ENCODE measurements at places on chromosomes 4 and X.

- DNase-seq = peak; percentile 24
These were observed 113.1 kb upstream of the INPP4B start for GRCh38 chr4:142959173-142959572.

DNA sequence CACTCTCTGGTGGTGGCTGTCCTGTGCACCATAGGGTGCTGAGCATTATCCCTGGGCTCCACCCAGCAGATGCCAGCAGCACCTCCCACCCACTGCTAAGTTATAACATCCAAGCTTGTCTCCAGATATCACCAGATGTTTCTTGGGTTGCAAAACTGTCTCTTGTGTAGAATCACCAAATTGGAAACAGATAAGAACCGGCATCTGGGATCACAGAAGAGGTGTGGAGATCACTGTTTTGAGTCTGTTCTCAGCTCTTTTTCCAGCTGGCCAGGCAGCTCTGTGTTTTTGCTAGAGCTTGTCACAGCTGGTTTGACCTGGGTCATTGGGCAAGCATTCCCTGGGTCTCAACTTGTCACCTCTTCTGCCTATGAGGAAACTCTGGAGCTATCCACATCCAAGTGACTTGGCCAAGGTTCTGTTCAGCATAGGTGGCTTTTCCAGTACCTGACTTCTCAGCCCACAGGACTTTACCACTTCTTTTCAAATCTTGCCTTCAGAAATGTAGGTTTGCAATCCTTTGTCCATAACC, 15.3 kb upstream of the PUDP start:
- DNase-seq = no peak

DNA sequence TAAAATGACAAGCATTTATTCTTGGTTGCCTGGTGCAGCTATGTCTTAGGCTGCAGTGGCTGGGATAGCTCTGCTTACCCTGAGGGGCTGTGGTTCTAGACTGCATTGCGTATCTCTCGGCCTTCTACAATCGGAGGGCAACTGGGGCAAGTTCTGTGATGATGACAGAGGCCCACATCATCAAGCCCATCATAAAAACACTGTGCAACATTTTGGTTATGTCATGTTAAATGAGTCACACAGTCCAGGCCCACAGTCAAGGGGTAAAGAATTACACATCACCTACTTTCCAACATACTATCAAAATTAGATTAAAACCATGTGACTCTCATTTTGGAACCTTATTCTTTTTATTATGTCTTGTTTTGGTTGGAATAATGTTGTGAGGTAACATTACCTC, 120.2 kb upstream of the GUCY1A1 start:
- no peak for DNase-seq

- DNase-seq = no peak
These were observed 121.0 kb upstream of the RASGEF1B start for GRCh38 chr4:81592701-81593100.

DNA sequence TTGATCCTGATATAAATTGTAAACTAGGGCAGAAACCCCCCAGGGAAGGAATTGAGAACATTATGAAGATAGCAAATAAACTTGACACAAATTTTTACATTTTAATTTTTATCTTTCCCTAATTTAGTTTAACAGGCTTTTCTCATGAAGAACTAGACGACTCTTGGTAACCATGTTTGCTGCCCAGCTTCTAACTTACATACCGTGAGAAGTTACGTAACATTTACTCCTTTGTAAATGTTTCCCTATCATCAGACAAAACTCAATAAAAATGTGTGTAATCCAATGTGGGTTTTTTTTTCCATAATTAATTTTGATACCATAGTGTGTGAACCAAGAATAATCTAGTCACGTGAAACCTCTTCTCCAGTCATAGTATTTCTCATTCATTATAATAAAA, 34.4 kb downstream of the OFD1 start:
- DNase-seq = no peak

DNA sequence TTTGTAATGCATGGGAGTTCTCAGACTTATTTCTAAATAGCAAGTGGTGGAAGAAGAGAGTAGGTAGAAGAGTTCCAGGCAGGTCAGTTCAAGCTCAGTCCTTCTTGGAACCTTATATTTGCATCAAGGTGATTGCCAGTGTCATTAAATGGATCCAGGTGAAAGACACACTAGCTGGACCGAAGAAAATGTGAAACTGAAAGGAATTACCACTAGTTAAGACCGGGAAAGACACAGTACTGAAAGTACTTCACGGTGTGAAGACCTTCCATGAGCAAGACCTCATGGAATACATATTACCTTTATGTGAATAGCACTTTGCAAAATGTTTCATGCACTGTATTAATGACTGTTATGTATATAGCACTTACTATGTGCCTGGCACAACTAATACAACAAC, 19.1 kb downstream of the TMEM150C start:
- no peak for DNase-seq

- peak; percentile 56 for DNase-seq
These were observed 1.5 kb upstream of the PITX2 start for GRCh38 chr4:110624398-110624780.

DNA sequence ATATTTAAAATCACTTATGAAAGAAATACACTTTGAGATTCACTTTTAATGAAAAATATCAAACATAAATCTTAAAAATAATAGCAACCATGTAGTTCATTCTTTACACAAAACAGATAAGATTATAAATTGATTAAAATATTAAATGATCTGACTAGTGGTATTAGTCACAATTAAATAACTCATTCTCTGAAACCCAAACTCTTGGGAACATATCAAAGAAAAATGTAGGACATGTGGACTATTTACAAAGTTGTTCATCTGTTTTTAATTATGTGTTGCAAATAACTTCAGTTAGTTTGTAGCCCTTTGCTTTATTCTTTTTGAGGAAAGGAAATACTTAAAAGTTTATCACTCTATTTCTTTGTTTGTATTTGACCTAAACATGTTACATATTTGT, 9.5 kb upstream of the GUCY1A1 start:
- DNase-seq = no peak

DNA sequence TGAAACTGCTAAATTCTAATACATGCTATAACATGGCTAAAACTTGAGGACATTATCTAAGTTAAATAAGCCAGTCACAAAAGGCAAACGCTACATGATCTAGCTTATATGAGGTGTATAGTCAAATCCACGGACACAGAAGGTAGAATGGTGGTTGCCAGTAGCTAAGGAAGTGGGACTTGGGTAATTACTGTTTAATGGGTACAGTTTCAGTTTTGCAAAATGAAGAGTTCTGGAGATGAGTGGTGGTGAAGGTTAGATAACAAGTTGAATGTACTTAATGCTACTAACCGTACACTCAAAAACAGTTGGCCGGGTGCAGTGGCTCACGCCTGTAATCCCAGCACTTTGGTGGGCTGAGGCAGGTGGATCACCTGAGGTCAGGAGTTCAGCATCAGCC, 644.5 kb upstream of the DIPK2B start:
- no peak for DNase-seq

- no peak for DNase-seq
These were observed 632.3 kb downstream of the BCOR start for GRCh38 chrX:39465467-39465866.

DNA sequence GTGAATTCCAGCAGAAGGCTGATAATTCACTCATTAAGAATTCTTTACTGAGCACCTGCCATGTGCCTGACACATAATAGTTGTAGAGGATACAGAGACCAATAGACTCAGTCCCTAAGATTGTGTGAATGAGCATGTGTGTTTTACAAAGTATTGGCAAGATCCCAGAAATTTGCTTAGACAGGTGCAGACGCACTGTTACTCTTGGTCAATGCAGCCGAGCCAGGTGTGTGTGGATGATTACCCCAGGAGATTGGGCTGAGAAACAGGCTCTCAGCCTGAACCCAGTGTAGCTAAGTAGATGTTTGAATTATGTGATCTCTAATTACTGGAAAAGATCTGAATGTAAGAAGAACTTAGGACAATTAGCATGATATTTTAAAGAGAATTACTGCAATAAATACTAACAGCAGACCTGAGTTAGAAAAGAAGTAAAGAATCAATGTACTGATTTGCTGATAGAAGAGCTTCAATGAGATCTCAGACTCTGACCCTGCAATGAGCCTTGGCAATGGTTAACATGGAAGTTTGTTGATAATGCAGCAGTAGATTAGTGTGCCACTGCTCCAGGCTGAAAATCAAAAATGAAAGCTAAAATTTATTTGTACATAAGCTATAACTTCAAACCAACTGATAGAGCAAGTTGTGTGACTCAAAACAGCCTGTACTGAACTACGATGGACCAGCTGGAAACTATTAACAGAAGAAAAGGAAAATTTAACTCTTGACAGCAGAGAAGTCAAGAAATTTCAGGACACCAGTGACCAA, 32.2 kb upstream of the NDST4 start:
- DNase-seq = no peak

GRCh38 chr4:6440506-6441201, 31.8 kb downstream of the PPP2R2C start:
- DNase-seq = no peak

- peak; percentile 39 for DNase-seq
These were observed 4.3 kb downstream of the TMPRSS11D start for GRCh38 chr4:67879486-67879885.

DNA sequence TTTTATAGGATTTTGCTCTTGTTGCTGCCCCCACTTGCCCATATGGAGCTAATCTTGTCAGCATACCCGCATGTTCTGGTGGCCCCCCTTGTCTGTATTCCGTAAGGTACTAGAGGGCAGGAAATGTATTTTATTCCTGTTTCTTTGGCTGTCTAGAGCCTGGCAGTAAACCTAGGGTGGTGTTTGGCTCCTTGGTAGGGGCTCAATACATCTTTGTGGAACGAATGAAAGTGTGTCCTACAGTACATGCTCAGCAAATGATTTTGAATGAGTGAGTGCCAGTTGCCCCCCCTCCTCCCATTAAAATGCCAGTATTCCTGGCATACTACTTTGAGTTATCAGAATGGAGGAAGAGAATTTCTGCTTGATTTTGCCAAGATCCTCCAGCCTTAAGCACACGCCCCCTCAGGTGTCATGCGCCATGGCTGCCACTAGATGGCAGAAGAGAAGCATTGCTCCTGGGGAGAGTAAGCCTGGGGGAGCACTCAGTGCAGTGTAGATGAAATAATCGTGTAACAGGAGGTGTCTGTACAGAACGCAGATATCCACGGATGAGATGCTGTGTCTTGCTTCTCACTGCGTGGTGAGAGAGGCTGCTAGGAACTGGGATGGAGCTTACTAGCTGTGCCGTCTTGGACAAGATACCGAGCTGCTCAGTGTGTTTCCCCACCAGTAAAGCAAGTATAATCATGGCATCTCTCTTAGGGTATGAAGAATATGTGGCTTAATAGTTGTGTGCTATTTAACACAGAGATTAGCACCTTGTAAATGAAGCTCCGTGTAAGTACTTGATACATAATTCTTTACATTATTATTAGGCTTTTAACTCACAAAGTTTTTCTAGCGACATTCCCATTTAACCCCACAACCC, 17.2 kb upstream of the RNF212 start:
- DNase-seq = peak; percentile 75

GRCh38 chr4:96263291-96263690, 423.4 kb downstream of the PDHA2 start:
- DNase-seq = no peak

GRCh38 chr4:155761916-155762315, 3.1 kb downstream of the GUCY1B1 start:
- no peak for DNase-seq

DNA sequence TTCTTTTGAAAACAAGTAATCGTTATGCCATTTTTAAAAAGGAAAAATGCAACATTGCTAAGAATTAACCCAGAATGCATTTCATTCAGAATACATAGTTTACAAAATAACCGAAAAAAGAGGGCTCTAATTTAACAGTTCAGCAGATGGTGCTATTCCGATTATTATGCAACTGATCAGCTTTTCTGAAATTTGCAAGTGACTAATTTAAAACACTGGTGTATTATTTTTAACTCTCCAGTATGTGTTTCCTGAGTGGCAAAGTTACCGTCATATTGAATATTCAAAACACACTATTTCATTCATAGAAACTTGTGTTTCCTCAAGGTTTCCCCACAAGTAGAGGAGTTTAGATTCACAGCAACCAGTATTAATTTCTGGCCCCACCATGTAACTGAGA, 21.1 kb downstream of the ZBTB49 start:
- DNase-seq = no peak

DNA sequence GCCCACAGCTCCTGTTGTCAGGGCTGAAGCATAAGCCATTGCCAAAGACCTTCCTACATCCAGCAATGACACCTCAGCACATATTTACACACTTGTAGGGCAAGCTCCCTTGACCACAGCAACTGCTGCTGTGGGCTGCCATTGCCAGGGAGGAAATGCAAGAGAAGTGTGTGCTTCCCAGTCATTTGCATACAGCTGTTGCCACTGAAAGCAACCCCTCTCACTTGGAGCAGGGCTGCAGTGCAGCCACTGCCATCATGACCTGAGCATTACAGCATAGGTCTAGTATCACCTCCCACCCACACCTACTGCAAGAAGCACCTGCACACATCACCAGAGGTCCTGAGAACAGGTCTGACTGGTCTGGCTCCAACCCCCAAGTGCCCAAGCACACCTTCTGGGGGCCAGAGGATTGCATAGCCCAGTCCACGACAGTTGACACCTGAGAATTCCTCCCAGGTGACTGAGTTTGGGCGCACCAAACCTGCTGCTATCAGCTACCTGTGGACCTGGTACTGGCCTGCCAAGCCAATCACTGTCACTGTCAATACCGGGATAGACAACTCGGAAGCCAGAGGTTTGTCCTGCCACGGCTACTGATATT, 636.5 kb upstream of the SLIT2 start:
- no peak for DNase-seq
